Activated T-helper 2 cell treated with anti-CD3 and anti-CD28 coated beads, Interferon-gamma antibody, Interleukin-2, Interleukin-4, amounts not matched to agents 10 μg/mL and 5 μg/mL and 100 μg/mL, durations not matched to agents 14 hours and 24 hours and 36 hours (primary cell): ENCODE measurements at places on chromosomes 1 and 21. TPM values are rescaled to one million over a fixed set of nuclear protein-coding genes. Genes with fewer than 3 reads are reported as not detected.

- no peak overlapping the region for H3K27ac ChIP-seq
- no peaks in the 10 kb centered on the region for H3K27me3 ChIP-seq
- H3K36me3 ChIP-seq: no peaks in the 10 kb centered on the region
These were observed 949 bp downstream of the KRTAP10-1 start for GRCh38 chr21:44539046-44539445.

- peak overlapping the region; percentile 26 for H3K4me3 ChIP-seq
- no peak for DNase-seq
- no peaks in the 10 kb centered on the region for H3K27me3 ChIP-seq
- peak overlapping the region; percentile 80 for H3K27ac ChIP-seq
These were observed 58.0 kb downstream of the PUM1 start for GRCh38 chr1:31007462-31007991.

DNA sequence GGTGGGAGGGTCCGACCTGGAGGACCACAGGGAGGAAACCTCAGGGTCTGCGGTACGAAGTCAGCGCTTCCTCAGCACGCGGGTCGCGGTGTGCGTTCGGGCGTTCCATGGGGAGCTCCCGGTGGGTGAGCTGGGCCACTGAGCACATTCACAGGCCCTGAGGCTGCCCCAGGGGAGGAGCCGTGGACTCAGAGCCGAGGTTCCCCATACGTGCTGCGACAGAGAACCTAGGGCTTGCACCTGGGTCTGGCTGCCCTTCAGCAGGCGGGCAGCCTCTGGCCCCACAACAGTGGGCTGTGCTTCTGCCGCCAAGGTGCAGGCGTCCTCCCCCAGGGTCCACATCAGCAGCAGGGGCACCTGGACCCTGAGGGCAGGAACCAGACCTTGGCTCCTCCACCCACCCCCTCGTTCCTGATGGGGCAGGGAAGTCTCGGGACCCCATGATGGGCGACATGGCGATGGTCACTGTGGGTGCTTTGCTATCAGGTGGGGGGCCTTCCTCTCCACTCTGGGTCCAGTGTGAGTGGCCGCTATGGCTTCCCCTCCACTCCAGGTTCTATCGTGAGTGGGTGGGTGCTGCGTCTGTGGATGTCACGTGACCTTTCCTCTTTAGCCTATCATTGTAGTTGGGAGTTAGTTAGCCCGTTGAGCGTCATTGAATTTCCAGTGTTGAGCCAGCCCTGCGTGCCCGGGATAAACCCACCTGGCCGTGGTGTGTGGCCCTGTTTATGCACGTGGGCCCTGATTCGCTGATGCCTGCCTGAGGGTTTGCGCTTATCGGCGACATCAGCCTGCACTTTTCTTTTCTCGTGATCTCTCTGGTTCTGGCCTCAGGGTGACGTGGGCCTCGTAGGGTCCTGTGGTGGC lies 27.9 kb downstream of the FTCD start:
- no peaks in the 10 kb centered on the region for H3K36me3 ChIP-seq
- no peak for DNase-seq
- H3K27ac ChIP-seq: no peak overlapping the region
- no peaks in the 10 kb centered on the region for H3K4me1 ChIP-seq

GRCh38 chr1:53539711-53540603 lies 80.8 kb downstream of the DMRTB1 start:
- H3K27me3 ChIP-seq: no peaks in the 10 kb centered on the region
- H3K4me3 ChIP-seq: no peak overlapping the region
- DNase-seq: no peak
- H3K27ac ChIP-seq: no peak overlapping the region

- no peak for DNase-seq
- H3K4me3 ChIP-seq: peak within 1 kb of the TSS; percentile 81
- no peaks in the 10 kb centered on the region for H3K36me3 ChIP-seq
These were observed at the start of gene TCEA3 for GRCh38 chr1:23424293-23425192. TCEA3 (minus strand) TSS chr1:23424748; CDS start chr1:23424633, 115 bp downstream.

DNA sequence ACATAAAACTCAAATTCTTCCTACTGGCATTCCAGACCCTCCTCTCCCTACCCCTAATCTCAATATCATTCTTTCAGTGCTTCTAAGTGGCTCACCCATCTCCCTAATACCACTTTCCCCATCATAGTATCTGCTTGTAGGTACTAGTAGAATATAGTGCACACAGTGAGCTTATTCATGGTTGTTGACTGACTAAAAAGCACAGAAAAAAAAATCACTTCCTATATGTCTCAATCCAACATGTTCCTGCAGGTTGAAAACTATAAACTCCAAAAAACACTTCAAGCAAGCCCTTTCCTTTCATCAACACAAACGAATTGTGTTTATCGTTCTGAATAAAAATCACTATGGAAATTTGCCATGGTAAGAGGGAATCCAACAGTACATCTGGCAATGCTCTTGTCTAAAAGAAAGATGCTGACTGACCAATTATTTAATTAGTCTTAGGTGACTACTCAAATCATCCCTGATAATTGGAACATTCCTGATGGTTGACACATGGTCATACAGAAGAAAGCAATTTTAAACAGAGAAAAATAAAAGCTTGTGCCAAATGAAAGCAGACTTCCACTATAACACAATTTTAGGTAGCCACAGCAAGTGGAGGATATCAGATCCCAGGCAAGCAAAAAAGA lies 87.1 kb downstream of the NDUFS5 start:
- peaks cover 4% of the 10 kb centered on the region for H3K4me1 ChIP-seq
- peaks cover 7% of the 10 kb centered on the region for H3K27me3 ChIP-seq
- no peak overlapping the region for H3K4me3 ChIP-seq
- H3K27ac ChIP-seq: no peak overlapping the region
- no peak for DNase-seq

DNA sequence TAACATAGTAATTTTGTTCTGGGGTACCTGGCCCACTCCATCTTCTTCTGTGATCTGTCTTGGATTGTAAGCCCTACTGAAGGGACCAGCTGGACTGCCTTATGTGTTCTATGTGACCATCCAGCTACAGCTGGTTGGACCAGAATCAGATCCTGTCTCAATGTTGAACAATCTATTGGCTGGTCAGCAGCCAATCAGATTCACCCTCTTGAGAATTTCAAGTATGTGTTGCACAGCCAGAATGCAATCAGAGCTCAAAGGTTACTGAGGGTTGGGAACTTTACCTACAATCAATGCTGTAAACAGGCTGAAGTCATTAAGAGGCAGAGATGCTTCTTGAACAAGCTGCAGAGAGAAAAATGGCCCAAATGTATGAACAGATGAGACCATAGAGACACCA lies 61.9 kb downstream of the KCNC4 start:
- H3K27ac ChIP-seq: no peak overlapping the region
- peaks cover 23% of the 10 kb centered on the region for H3K27me3 ChIP-seq
- H3K36me3 ChIP-seq: no peaks in the 10 kb centered on the region
- DNase-seq: no peak
- H3K4me3 ChIP-seq: no peak overlapping the region
- no peaks in the 10 kb centered on the region for H3K4me1 ChIP-seq

DNA sequence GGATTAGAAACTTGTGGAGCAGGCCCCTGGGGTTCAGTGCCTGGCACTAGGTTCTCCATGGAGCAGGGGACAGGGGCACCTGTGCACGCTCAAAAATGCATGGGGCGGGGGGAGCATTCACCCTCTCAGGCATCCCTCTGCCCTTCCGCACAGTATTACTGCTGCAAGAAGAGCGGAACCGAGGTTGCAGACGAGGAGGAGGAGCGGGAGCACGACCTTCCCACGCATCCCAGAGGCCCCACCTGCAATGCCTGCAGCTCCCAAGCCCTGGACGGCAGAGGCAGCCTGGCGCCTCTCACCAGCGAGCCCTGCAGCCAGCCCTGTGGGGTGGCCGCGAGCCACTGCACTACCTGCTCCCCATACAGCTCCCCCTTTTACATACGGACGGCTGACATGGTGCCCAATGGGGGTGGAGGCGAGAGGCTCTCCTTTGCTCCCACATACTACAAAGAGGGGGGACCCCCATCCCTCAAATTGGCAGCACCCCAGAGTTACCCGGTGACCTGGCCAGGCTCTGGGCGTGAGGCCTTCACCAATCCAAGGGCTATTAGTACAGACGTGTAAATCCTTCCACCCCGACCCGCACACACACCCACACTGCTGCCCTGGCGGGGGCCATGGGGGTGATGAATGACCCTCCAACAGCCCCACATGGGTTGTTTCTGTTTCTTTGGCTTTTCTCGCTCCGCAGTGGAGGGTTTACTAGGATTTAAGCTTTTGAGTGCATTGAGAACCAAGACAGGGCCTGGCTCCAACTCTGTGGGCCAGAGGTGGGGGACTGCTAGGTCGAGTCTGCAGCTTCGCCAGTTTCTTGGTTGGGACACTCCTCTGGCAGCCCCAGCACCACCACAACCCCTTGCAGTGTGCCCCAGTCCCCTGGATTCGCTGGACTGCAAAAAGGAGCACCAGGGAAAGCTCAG lies 63.7 kb downstream of the TOR1AIP2 start:
- H3K27me3 ChIP-seq: peaks cover 25% of the 10 kb centered on the region
- H3K4me3 ChIP-seq: no peak overlapping the region
- H3K4me1 ChIP-seq: peaks cover 16% of the 10 kb centered on the region
- H3K36me3 ChIP-seq: no peaks in the 10 kb centered on the region
- no peak for DNase-seq
- H3K27ac ChIP-seq: no peak overlapping the region

The RBP7 gene
- total RNA-seq: not detected in 2 replicates

The RRP1 gene
- 67.1 and 71.7 TPM in 2 replicates for total RNA-seq

The KIF14 gene
- total RNA-seq: 13.8 and 14.9 TPM in 2 replicates

The THEMIS2 gene
- 25.1 and 29.1 TPM in 2 replicates for total RNA-seq

The COL8A2 gene
- total RNA-seq: not detected in 2 replicates

The PGLYRP3 gene
- not detected in 2 replicates for total RNA-seq
